ENCODE measurements at places on chromosomes 1 and 21.

- DNase-seq, result no peak
These were observed 70.1 kb downstream of the PCBP3 start for GRCh38 chr21:45713613-45714012.

DNA sequence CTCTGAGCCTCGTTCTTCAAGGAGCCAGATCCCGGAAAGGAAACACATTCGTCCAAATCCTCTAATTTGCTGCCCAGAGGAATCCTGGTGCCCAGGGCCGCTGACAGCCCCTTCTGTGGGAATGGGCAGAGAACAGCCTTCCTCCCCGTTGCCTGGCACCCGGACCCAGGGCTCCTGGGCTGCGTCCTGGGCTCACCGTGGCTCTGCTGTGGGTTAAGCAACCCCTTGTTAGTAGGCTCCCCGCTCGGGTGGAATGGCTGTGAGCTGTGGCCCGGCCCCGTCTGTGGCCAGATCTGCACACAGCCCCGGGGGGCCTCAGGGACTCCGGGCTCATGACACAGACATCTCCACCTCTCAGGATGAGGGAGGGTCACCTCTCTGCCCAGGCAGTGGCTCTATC lies 122.9 kb upstream of the ARHGEF16 start:
- no peak for DNase-seq

- DNase-seq, result no peak
These were observed 317.0 kb downstream of the BARHL2 start for GRCh38 chr1:90400131-90400530.

DNA sequence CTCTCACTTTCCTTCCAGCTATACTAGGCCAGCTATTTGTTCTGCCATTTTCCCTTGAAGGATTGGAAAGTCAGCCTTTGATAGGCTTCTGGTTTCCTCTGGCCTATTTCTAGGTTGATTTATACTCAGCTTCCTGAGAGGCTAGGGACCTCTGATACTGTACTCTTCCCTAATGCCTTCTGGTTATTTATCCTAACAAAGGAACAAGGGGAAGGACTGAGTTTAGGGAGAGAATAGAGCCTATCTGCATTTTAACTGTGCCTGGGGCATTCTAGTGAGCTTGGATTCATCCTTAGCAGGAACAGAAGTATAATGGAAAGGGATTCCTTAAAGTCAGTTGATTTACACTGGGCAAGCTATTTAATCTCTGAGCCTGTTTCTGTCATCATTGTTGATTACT lies 11.8 kb upstream of the TMEM39B start:
- no peak for DNase-seq

- no peak for DNase-seq
These were observed 100.5 kb downstream of the NGF start for GRCh38 chr1:115237507-115237906.

DNA sequence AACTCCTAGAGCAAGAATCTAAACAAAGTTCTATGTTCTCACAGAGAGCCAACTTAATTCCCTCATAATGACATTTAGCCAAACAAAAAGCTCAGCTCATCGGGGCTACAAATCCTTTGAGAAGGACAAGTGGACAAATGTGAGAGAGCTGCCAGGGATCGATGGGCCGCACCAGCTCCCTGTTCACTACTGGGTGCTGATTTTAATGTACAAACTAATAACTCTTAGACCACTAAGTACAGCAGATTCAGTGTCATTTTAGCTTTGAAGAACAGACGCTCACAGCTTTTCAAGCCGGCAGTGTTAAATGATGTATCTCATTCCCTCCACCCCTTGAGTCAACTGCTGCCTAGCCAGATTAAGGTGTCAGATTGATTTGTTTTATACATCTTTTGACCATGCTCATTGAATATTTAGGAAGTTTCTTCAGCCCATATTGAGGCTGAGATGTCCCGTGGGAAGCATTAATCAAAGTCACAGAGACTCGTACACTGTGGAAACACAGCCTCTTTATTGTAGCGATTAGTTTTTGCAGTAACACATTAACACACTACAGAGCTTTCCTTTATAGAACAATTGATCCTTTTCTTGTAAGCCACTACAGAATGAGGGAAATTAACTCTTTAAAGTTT lies 21.1 kb downstream of the PROX1 start:
- DNase-seq, result no peak

- DNase-seq, result no peak
These were observed 2.8 kb downstream of the HPDL start for GRCh38 chr1:45329445-45329844.

GRCh38 chr1:217139513-217139912 lies 416.3 kb upstream of the ESRRG start:
- no peak for DNase-seq

DNA sequence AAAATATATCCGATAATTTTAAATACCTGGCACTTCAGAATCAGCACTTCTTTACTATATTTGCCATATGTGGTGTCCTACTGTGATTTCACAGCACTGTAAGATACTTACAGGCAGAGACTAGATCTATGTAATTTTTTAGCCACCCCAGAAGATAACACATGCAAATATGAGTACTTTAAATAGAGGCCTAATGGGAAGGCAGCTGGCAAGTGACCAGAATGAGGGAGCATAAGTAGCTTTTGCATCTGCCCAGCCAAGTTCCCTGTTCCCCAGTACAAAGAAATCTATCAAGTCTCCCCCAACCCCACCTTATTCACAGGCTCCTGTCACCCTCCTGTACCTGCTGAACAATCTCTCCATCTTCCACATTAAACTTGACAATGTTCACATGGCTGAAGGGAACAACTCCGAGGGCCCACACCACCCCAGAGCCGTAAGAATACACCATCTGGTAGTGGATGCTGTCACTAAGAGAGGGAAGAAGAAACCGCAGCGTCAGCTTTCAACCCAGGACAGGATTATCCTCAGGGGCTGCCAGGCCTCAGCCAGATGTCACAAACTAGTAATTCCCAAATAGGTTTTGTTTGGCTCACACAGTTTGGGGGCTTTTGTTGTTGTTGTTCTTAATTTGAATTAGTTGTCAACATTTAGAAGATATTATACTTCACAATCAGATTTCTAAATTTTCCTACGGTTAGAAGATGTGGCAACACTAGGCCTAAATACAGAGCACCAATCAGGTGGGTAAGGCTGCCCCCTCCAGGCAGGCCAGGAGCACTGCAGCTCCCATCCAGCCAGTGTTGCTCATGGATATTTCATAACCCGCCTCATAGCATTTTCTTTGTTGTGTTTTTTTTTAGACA lies 10.4 kb downstream of the EMC1 start:
- DNase-seq, result peak; percentile 49

GRCh38 chr1:39898648-39899603 lies 2.8 kb downstream of the MYCL start:
- no peak for DNase-seq

- no peak for DNase-seq
These were observed 161.7 kb downstream of the PTPRU start for GRCh38 chr1:29397981-29398380.

GRCh38 chr21:35509001-35509704 lies 460.1 kb upstream of the RUNX1 start:
- DNase-seq, result no peak

DNA sequence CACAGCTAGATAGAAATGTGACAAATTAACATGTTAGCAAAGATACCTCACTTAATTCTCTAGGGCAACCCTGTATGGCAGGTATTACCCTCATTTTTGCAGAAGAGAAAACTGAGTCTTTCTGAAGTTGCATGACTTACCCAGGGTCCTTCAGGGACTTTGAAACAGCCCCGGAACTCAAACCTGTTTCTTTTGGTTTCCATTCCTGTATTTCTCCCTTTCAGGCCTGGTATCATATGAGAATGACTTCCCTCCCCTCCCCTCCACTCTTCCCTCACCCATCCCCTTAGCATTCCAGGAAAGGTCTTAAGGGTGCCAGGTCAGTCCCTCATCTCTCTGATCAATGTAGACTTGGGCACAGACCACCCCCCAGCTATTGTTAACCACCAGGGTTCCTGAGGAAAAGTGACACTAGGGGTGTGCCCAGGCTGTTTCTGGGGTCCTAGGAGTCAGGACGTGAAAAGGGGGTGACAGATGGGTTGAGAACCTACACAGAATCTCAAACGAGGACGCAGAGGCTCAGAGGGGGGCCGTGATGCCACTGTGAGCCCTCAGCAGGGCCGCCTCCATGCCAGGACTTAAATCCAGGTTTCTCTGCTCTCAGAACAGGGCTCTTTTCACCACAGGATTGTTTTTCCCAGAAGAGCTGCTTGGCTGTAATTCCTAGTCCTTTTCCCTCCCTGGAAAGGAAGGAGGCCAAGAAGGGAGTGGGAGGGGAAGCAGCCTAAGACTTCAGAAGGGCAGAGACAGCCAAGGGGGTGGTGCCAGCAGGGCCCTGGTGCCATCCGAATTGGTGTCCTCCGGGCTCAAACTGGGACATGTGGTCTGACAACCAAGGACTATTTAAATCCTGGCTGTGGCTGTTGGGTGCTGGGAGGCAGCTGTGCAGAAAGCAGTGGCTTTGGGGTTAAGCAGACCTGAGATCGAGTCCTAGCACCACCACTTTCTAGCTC lies 2.1 kb upstream of the WASF2 start:
- DNase-seq, result peak; percentile 32

DNA sequence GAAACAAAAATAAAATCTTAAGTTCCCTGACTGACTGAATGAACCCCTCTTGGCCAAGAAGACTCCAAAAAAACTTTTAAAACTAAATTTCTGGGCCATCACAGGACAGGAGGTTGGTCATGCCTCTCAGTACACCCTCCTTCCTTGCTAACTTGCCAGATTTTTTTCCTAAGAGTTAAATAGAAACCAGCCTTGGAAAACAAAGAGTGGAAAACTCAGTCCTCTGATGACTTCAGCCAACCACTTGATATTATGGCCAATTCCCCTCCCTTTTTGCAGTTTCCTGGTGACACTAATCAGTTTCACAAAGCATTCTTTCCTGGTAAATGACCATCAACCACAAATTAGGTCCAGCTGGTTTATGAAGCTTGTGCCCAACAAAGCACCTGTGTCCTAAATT lies 134.8 kb downstream of the ZNF648 start:
- DNase-seq, result no peak

DNA sequence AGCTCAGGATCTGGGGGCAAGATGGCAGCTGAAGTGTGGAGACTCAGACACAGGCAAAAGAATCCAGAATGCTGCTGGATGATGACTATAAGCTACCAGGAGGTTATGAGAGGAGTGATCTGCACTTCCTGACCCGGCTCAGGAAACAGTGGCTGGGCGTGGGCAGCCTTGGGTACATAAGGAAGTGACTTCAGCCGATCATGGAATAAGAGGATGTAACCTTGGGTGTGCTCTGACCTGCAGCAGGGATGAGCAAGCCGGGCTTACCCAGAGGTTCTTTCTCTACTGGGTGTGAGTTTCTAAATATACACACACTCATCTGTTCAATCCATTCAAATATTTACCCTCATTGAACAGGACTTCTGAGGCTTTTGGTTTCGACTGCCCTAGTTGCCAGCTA lies 62.7 kb downstream of the CD34 start:
- no peak for DNase-seq

- no peak for DNase-seq
These were observed 139.3 kb downstream of the TIAM1 start for GRCh38 chr21:31204801-31205200.

DNA sequence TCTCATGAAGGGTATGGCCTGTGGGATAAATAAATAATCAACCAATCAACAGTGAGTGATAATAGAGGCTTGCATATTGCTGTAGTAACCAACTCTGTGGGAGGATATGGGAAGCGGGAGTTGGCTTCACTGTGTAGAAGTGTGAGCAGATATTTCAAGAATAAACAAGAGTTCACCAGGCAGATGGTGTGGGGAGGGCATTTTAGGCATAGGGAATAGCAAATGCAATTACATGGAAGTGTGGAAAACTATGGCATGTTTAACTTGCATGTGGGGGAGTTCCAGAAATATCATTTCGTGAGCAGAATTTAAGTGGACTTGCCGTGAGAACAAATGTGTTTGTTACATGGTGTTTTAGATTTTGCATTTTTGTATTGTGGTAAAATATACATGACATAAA lies 95.2 kb downstream of the SPATA46 start:
- no peak for DNase-seq

- no peak for DNase-seq
These were observed 13.8 kb downstream of the FGGY start for GRCh38 chr1:59310549-59311250.

- DNase-seq, result no peak
These were observed 71.7 kb upstream of the TNFSF18 start for GRCh38 chr1:173122344-173122935.

DNA sequence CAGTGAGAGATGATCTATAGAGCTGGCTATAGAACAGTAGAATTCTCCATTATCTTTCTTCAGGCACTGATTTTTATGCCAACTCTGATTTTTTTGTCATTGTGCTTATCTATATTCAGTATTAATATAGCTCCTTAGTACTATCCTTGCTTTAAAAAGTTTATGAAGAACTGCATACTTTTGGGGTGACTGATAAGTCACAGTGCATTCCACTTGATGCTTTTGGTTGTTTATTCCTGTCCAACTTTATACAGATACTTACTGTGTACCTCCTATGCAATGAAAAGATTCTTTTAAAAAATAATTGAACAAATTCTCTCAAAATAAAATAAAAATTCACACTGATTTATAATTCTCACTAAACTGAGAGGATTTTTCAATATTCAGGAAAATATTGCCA lies 71.6 kb downstream of the COL24A1 start:
- DNase-seq, result no peak

GRCh38 chr1:10514490-10515235 lies 39.9 kb downstream of the PEX14 start:
- DNase-seq, result no peak

GRCh38 chr1:48740621-48741020 lies 36.1 kb downstream of the BEND5 start:
- DNase-seq, result no peak

Measured in MM.1S (cell line).